ENCODE measurements at places on chromosomes 12 and 14.

GRCh38 chr12:122961531-122962329 lies 4.5 kb downstream of the ABCB9 start:
- H3K27ac ChIP-seq = peak overlapping the region; percentile 21
- no peaks in the 10 kb centered on the region for H3K27me3 ChIP-seq
- DNase-seq = no peak
- H3K4me1 ChIP-seq = peaks cover under 1% of the 10 kb centered on the region
- H3K4me3 ChIP-seq = no peak overlapping the region
- H3K36me3 ChIP-seq = no peaks in the 10 kb centered on the region

DNA sequence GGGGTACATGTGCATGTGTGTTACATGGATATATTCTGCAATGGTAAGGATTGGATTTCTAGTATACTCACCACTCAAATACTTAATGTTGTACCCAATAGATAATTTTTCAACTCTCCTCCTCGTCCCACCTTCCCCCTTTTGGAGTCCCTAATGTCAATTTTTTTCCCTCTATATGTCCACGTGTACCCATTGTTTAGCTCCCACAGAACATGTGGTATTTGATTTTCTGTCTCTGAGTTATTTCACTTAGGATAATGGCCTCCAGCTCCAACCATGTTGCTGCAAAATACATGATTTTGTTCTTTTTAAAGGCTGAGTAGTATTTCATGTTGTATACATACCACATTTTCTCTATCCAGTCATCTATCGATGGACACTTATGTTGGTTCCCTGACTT lies 97.2 kb upstream of the TMTC1 start:
- H3K4me3 ChIP-seq = no peak overlapping the region
- no peaks in the 10 kb centered on the region for H3K36me3 ChIP-seq
- H3K27ac ChIP-seq = no peak overlapping the region
- no peak for DNase-seq
- no peaks in the 10 kb centered on the region for H3K27me3 ChIP-seq

- no peak for DNase-seq
- no peaks in the 10 kb centered on the region for H3K36me3 ChIP-seq
These were observed 19.0 kb upstream of the GPRC5A start for GRCh38 chr12:12872139-12872933.

GRCh38 chr12:95096378-95096777 lies 23.0 kb upstream of the NR2C1 start:
- H3K36me3 ChIP-seq = no peaks in the 10 kb centered on the region
- no peak overlapping the region for H3K27ac ChIP-seq
- no peak overlapping the region for H3K4me3 ChIP-seq

- H3K4me3 ChIP-seq = peak overlapping the region; percentile 79
- peak overlapping the region; percentile 90 for H3K27ac ChIP-seq
- no peaks in the 10 kb centered on the region for H3K27me3 ChIP-seq
- H3K36me3 ChIP-seq = no peaks in the 10 kb centered on the region
- peak; percentile 57 for DNase-seq
These were observed 3.2 kb upstream of the ZNF839 start for GRCh38 chr14:102316338-102316742.

DNA sequence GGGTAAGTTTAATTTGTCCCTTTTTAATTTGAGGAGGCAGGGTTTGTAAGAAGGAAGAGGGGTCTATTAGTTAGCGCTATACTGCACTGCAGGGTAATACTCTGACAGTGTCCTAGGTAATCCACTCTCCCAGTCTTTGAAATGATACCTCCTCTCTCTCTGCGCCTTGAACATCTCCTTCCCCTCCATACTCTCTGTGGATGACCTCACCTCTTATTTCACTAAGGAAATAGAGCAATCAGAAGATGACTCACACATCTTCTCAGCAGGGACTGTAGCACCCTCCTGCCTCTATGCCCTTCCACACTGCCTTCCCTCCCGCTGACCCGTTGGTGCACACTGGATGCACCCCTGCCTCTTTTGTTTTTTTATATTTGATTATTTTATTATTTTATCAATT lies 94.2 kb downstream of the GRIP1 start:
- no peaks in the 10 kb centered on the region for H3K27me3 ChIP-seq
- no peak overlapping the region for H3K4me3 ChIP-seq
- no peaks in the 10 kb centered on the region for H3K36me3 ChIP-seq
- H3K27ac ChIP-seq = no peak overlapping the region
- DNase-seq = no peak
- peaks cover 2% of the 10 kb centered on the region for H3K4me1 ChIP-seq

DNA sequence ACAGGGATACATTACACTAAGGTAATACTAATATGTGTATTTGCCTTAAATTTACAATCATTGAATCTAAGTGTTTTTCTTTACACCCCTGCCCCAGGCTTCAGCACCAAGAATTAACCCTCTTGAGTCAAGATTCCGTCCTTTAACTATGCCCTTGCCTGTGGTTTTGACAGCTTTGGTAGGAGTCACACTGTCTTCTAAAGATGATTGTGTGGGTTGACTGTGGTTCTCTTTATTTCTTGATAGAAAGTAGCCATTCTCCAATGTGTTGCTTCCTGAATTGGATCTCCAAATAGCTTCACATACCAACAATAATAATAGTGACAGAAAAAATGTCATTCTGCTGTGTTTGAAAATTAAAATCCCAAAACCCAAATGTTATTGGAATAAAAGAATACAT lies 3.6 kb downstream of the CLEC7A start:
- H3K36me3 ChIP-seq = no peaks in the 10 kb centered on the region
- H3K4me3 ChIP-seq = no peak overlapping the region
- H3K27me3 ChIP-seq = peaks cover 23% of the 10 kb centered on the region
- H3K27ac ChIP-seq = no peak overlapping the region
- no peak for DNase-seq

GRCh38 chr12:14868916-14869506 lies 16.6 kb downstream of the MGP start:
- H3K4me1 ChIP-seq = peaks cover 3% of the 10 kb centered on the region
- no peak overlapping the region for H3K4me3 ChIP-seq
- DNase-seq = no peak

DNA sequence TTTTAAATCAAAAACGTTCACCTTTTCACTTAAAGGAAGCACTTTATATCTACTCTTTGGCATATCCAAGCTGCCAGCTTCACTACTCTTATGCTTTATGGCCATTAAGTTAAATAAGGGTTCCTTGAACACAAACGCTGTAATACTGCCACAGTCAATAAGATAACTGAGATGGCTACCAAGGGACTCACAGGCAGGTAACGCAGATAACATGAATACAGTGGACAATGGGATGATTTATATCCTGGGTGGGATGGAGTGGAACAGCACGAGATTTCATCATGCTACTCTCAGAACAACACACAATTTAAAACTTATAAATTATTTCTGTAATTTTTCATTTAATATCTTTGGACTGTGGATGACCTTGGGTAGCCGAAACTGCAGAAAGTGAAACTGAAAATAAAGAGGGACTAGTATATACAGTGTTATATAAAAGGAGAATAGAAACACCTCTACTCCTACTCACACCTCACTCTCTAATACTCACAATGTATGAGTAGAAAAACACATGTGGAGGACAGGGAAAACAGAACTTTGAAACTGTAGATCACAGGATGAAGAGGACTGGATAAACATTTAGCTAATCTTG lies 367.3 kb downstream of the C12orf50 start:
- no peaks in the 10 kb centered on the region for H3K27me3 ChIP-seq
- no peak for DNase-seq
- no peaks in the 10 kb centered on the region for H3K4me1 ChIP-seq
- no peak overlapping the region for H3K27ac ChIP-seq

GRCh38 chr12:46770501-46771183 lies 55.2 kb downstream of the SLC38A4 start:
- no peak overlapping the region for H3K27ac ChIP-seq
- H3K4me3 ChIP-seq = no peak overlapping the region
- H3K4me1 ChIP-seq = no peaks in the 10 kb centered on the region
- H3K27me3 ChIP-seq = peaks cover 19% of the 10 kb centered on the region
- no peak for DNase-seq
- no peaks in the 10 kb centered on the region for H3K36me3 ChIP-seq

DNA sequence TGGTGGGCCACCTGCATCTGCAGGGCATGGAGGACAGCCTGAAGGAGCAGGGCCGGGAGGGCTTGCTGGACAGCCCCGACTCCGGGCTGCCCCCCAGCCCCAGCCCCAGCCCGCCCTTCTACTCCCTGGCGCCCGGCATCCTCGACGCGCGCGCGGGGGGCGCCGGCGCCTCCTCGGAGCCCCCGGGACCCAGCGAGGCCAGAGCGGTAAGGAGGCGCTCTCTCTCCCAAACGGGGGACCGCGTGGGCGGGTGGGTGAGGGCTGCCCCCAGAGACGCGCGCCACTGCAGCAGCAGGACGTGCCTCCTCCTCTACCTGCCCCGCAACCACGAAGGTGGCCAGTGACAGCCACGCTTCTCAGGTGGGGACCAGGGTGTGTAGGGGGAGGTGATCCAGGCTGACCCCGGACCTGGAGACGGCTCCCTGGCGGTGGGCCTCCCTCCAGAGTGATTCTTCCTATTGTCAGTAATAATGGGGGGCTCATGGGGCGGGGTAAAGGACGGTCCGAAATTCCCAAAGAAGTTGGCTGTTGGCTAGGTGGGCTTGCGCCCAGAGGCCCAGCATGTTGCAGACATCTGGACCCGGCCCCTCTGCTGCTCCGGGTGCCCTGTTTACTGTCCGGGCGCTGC lies 652 bp downstream of the RFLNA start:
- peaks cover 1% of the 10 kb centered on the region for H3K4me1 ChIP-seq
- H3K27me3 ChIP-seq = peaks cover 49% of the 10 kb centered on the region
- no peak overlapping the region for H3K4me3 ChIP-seq
- no peaks in the 10 kb centered on the region for H3K36me3 ChIP-seq

GRCh38 chr12:76346798-76347420 lies 1.3 kb downstream of the BBS10 start:
- no peaks in the 10 kb centered on the region for H3K36me3 ChIP-seq
- H3K27me3 ChIP-seq = no peaks in the 10 kb centered on the region
- peaks cover 21% of the 10 kb centered on the region for H3K4me1 ChIP-seq
- no peak overlapping the region for H3K27ac ChIP-seq

DNA sequence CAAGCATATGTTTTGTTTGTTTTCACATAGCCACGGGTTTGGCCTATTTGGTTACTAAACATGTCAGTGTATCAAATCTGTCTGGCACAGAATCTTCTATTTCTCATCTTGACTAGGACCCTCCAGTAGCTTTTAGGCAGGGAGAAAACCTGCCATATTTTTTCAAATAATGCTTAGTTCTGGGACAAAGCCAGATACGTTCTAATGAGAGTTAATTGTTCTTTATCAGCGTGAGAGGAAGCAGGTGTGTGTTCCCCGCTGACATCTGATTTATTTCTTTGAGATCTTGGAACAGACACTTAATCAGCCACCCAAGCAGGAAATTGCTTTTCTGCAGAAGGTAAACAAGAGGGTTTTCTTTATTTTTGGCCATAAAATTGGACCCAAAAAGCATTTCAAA lies 54.8 kb downstream of the GOLGA5 start:
- H3K4me1 ChIP-seq = peaks cover 16% of the 10 kb centered on the region
- peaks cover 4% of the 10 kb centered on the region for H3K27me3 ChIP-seq

GRCh38 chr14:63413009-63413408 lies 94.3 kb upstream of the GPHB5 start:
- H3K4me1 ChIP-seq = no peaks in the 10 kb centered on the region
- H3K27me3 ChIP-seq = no peaks in the 10 kb centered on the region
- DNase-seq = no peak

DNA sequence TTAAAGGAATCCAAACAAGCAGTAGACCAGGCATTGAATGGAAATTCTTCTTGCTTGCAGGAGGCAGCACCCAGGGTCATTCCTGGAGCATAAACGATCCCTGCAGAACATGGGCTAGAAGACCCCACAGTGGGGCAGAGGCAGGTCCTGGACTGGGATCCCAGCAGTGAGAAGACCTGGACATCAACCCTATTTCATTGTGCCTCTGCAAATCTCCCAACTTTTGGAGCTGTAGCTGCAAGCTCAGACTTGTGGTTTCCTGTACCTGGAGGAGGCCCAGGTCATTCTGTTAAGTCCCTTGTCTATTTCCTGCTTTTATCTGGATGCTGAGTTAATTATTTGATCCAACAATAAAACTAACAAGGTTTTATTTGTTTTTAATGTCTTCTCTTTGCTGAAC lies 61.7 kb downstream of the CALM1 start:
- no peaks in the 10 kb centered on the region for H3K27me3 ChIP-seq
- H3K4me1 ChIP-seq = no peaks in the 10 kb centered on the region
- H3K4me3 ChIP-seq = no peak overlapping the region
- no peak overlapping the region for H3K27ac ChIP-seq
- DNase-seq = no peak

GRCh38 chr14:69841656-69842055 lies 37.6 kb upstream of the SMOC1 start:
- no peaks in the 10 kb centered on the region for H3K4me1 ChIP-seq
- H3K27me3 ChIP-seq = peaks cover 19% of the 10 kb centered on the region
- no peak overlapping the region for H3K27ac ChIP-seq

GRCh38 chr12:93002293-93003054 lies 73.4 kb upstream of the EEA1 start:
- no peaks in the 10 kb centered on the region for H3K36me3 ChIP-seq
- peaks cover 3% of the 10 kb centered on the region for H3K27me3 ChIP-seq
- DNase-seq = no peak
- H3K4me1 ChIP-seq = peaks cover 1% of the 10 kb centered on the region
- H3K4me3 ChIP-seq = no peak overlapping the region
- no peak overlapping the region for H3K27ac ChIP-seq

DNA sequence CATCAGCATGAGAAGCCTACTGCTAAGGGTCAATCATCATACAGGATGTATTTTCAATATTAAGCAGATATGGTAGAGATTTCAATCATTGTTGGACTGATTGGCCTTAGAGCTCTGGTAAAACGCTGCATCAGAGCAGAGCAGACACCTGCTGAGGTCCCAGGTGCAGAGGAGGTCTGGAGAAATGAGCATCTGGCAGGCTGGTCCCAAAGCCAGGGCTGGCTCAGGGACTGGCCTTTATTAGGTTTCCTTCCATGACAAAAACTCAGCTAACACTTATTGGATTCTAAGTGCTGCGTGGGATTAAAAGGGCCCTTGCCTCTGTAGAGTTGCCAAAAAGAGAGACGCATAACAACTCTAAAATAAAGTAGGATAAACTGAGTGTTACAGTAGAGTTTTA lies 29.7 kb downstream of the AKAP6 start:
- no peak for DNase-seq
- H3K4me1 ChIP-seq = no peaks in the 10 kb centered on the region
- no peak overlapping the region for H3K4me3 ChIP-seq

DNA sequence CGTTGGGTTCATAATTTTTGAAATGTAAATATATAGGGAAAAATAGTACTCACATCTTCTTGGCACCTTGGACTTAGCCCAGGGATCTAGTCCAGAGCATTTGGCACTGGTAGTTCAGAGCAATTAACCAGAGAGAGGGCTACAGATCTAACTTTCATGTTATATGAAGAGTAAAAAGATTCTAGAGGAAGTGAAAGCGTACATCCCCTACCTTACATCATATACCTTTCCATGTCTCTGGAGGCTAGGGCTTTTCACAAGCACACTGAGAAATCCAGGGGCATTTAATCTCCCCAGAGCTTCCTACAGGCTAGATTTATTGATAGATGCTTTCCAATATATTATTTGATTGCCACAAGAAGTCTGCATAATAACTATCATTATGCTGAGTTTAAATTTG lies 687.5 kb upstream of the FBXO33 start:
- H3K27ac ChIP-seq = no peak overlapping the region
- H3K4me1 ChIP-seq = no peaks in the 10 kb centered on the region
- H3K36me3 ChIP-seq = no peaks in the 10 kb centered on the region

Data from activated CD8-positive, alpha-beta memory T cell treated with anti-CD3 and anti-CD28 coated beads, Interleukin-2, amount 10 ng/mL, durations not matched to agents 7 days and 5 days (primary cell).